ENCODE measurements at places on chromosomes 2 and 18. TPM values are rescaled to one million over a fixed set of nuclear protein-coding genes. Genes with fewer than 3 reads are reported as not detected.

DNA sequence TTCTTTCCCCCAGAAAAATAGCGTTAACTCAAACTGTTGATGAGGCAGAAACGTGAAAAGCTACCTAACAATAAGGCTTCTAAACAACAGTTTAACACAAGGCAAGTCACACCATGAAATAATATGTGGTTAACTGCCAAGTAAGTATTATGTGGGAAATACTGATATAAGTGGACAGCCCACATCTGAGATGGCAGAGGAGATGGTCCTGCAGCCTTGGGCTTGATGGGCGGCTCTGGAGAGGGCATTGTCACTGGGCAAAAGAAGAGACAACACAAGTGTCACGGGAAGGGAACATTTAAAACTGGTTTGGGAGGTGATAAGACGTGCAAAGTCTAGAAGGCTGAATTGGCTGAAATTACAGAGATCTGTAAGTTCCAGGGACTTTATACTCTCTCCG is 147.2 kb downstream of the PKP4 start:
- H3K4me1 ChIP-seq, result no peaks in the 10 kb centered on the region
- H3K27ac ChIP-seq, result no peak overlapping the region
- peaks cover 4% of the 10 kb centered on the region for H3K36me3 ChIP-seq
- DNase-seq, result no peak
- no peak overlapping the region for H3K4me3 ChIP-seq

DNA sequence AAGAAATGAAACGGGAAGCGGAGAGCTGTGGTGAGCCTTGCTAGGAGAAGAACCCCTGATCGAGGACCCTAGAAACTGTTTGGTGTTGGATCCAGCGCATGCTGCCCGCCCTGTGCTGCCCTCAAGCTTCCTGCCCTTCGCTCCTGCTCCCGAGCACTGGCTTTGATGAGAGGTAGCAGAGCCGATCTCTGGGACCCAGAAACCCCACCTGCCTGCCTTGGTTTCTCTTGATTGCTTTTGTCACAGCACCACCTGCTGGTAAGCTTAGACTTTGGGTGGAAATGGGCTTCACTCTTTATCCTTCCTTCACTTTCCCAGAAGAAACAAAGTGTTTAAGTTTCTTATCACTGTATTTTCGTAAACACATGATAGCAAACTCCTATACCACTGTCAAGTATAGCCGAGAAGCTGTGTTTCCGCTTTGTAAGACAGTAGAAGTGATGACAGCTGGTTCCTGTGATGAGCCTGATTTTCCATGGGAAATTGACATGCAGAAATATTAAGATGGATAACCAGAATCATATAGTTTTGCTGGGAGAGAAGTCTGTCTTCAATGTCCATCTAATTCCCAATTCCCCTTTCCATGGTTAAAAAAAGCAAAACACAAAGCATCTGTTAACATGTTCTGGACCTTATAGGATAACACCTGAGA is 267.4 kb downstream of the PHLPP1 start:
- no peaks in the 10 kb centered on the region for H3K36me3 ChIP-seq
- H3K4me1 ChIP-seq, result no peaks in the 10 kb centered on the region
- DNase-seq, result peak; percentile 66
- no peaks in the 10 kb centered on the region for H3K27me3 ChIP-seq
- H3K27ac ChIP-seq, result no peak overlapping the region

GRCh38 chr2:27751377-27751776 is 20.1 kb upstream of the MRPL33 start:
- H3K36me3 ChIP-seq, result peaks cover 3% of the 10 kb centered on the region
- DNase-seq, result no peak
- H3K27me3 ChIP-seq, result peaks cover 10% of the 10 kb centered on the region

- H3K27ac ChIP-seq, result no peak overlapping the region
- no peak overlapping the region for H3K4me3 ChIP-seq
- peaks cover 3% of the 10 kb centered on the region for H3K27me3 ChIP-seq
- no peak for DNase-seq
Measured at GRCh38 chr2:34102339-34102738, 503.2 kb upstream of the FAM98A start.

DNA sequence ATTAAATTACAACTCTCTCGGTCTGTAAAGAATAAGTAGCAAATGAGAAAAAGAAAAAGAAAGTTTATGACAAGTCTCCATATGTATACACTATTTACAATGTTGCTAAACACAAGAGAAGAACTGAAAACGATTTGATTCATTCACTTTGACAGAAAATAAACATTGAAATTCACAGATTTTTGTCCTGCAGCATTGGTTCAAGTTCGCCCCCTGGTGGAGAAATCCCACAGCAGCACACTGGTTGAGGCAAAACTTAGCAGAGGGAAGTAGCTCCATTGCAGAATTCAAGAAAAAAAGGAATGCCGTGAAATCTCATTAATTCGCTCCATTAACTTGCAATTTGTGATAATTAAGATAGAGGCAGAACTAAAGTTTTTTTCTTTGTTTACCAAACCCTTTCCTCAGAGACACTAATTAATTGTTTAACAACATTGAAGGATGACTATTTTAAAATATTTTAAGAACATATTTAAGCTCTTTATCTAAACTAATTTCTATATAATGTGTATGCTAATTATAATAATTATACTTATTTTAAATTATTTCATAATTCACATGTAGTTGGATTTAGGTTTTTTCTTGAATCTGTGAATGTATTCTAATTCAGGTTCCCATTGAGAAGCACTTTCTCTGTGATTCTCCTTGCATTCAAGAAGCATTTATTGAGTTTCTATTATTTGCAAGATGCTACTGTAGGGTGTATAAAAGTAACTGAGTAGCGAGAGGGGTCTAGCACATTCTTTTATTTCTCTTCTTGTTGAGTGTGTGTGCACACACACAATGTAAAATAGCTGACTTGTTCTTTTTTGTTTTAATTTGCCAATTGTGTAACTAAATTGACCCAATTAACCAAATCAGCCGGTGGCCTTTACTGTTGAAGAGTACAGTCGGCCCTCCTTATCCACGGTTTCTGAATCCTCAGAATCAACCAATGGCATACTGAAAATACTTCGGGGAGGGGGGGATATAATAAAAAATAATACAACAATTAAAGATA is 74.1 kb downstream of the COL4A3 start:
- peaks cover 6% of the 10 kb centered on the region for H3K27me3 ChIP-seq
- no peaks in the 10 kb centered on the region for H3K4me1 ChIP-seq
- DNase-seq, result peak; percentile 70
- H3K36me3 ChIP-seq, result no peaks in the 10 kb centered on the region
- no peak overlapping the region for H3K27ac ChIP-seq

DNA sequence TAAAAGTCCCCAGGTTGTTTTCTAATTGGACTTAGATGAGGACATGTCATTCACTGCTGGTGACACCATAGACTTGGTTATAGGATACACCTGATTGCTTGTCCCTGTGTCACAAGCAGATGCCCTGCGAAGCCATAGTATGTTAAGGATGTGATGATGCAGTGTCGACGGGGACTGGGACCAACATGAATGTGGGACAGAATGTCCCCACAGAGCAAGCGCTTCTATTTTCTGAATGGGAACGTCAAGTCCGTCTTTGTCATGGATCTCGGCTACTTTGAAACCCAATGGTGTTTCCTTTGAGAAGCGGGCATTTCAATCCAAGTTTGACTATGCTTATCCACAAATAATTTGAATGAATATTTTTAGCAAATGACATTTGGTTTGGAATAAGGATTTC is 2.1 kb downstream of the GCG start:
- H3K4me1 ChIP-seq, result peaks cover 4% of the 10 kb centered on the region
- no peak overlapping the region for H3K27ac ChIP-seq
- no peak overlapping the region for H3K4me3 ChIP-seq
- H3K27me3 ChIP-seq, result peaks cover 31% of the 10 kb centered on the region

RTKN gene
- total RNA-seq, result 1.6 TPM

DNA sequence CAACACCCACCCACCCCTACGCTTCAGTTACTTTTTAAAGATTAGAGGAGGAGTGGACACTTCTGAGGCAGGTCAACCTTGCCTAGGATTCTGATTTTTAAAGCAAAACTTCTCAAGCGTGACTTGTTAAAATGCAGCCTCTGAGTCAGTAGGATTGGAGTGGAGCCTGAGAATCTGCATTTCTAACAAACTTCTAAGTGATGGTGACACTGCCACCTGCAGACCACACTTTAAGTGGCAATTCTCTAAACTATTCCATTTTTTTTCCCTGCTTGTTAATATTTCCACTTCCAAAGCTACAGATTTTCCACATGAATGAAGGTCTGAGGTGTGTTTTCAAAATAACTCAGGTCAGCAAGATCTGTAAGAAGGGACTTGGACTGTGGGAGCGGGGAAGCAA is 171.1 kb upstream of the CCDC150 start:
- DNase-seq, result no peak
- no peak overlapping the region for H3K4me3 ChIP-seq
- no peak overlapping the region for H3K27ac ChIP-seq
- no peaks in the 10 kb centered on the region for H3K4me1 ChIP-seq
- H3K36me3 ChIP-seq, result no peaks in the 10 kb centered on the region

GRCh38 chr18:55268628-55269275 is 309.5 kb upstream of the CCDC68 start:
- DNase-seq, result no peak
- H3K27ac ChIP-seq, result no peak overlapping the region
- H3K27me3 ChIP-seq, result no peaks in the 10 kb centered on the region
- H3K4me3 ChIP-seq, result no peak overlapping the region
- H3K36me3 ChIP-seq, result no peaks in the 10 kb centered on the region
- no peaks in the 10 kb centered on the region for H3K4me1 ChIP-seq

DNA sequence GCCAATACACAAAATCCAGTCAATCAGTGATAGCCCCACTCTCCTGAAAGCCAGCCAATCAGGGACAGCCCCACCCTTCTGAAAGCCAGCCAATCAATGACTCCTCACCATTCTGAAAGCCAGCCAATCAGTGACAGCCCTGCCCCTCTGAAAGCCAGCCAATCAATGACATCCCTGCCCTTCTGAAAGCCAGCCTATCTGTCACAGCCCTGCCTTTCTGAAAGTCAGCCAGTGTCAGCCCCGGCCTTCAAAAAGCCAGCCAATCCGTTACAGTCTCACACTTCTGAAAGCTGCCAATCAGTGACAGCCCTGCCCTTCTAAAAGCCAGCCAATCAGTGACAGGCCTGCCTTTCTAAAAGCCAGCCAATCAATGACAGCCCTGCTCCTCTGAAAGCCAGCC is 95.9 kb upstream of the HDAC4 start:
- H3K27ac ChIP-seq, result no peak overlapping the region
- no peaks in the 10 kb centered on the region for H3K4me1 ChIP-seq
- DNase-seq, result peak; percentile 18
- H3K36me3 ChIP-seq, result peaks cover 1% of the 10 kb centered on the region
- peaks cover 2% of the 10 kb centered on the region for H3K27me3 ChIP-seq

DNA sequence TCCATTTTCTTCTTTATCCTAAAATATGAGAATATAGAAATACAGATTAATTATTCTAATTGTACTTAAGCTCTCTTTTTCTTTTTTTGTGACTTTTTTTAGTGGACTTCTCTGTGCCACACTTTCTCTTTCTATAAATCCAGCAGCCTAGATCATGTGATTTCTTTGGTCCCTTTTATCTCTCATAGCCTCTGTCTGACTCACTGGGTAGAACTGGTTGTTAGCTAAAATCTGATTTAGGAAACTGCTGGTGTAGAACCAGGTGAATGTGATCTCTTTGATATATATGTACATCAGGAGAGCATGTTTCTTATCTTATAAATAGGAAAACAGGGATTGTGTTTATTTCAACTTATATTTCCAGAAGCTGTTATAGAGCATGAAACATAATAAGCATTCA is 54.9 kb downstream of the VRK2 start:
- peaks cover 6% of the 10 kb centered on the region for H3K36me3 ChIP-seq
- DNase-seq, result no peak
- no peak overlapping the region for H3K4me3 ChIP-seq
- no peak overlapping the region for H3K27ac ChIP-seq
- no peaks in the 10 kb centered on the region for H3K27me3 ChIP-seq

- no peaks in the 10 kb centered on the region for H3K27me3 ChIP-seq
- no peaks in the 10 kb centered on the region for H3K36me3 ChIP-seq
- no peak overlapping the region for H3K27ac ChIP-seq
- H3K4me1 ChIP-seq, result peaks cover 5% of the 10 kb centered on the region
- H3K4me3 ChIP-seq, result no peak overlapping the region
Measured at GRCh38 chr18:51137026-51137729, 60.3 kb downstream of the MEX3C start.

DNA sequence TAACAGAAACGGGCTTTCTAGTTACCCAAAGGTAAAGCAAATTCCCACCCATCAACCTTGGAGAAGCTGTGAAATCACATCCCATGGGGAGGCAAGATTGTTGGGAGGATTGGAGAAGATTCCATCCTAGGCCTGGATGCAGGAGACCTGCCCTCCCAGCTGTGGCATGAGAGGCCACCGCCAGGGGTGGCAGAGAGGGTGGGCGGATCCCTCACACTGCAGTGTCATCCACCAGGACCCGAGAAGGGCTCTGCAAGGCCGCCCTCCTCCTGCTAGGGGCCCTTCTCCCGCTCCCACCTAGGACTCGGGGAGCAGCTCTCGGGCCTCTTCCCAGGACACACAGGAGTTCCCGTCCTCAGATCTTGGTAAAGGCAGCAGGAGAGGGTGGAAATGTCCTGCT is 15.5 kb upstream of the ATG16L1 start:
- DNase-seq, result no peak
- H3K27ac ChIP-seq, result no peak overlapping the region
- H3K27me3 ChIP-seq, result no peaks in the 10 kb centered on the region
- H3K4me1 ChIP-seq, result peaks cover 49% of the 10 kb centered on the region
- H3K36me3 ChIP-seq, result no peaks in the 10 kb centered on the region

GRCh38 chr2:75894170-75894569 is 183.5 kb upstream of the GCFC2 start:
- no peak for DNase-seq
- no peaks in the 10 kb centered on the region for H3K36me3 ChIP-seq
- no peaks in the 10 kb centered on the region for H3K4me1 ChIP-seq
- no peaks in the 10 kb centered on the region for H3K27me3 ChIP-seq
- H3K27ac ChIP-seq, result no peak overlapping the region
- H3K4me3 ChIP-seq, result no peak overlapping the region

DNA sequence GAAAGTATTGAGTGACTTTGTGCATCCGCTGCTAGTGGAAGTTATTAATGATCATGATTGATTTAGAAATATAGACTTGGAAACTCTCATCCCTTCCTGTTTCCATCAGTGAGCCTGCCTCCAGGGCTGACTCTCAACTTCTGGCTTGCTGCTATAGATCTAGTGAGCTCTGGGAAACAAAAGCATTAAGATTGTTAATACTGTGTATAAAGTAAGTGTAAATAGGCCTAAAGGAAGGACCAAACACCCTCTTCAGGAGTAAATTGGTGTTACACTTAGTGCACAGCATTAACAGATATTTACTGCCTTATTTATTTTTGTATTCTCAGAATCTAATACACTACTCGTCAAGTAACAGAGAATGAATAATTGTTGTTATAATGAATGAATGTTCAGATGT is 285.6 kb downstream of the THSD7B start:
- no peak for DNase-seq
- no peaks in the 10 kb centered on the region for H3K27me3 ChIP-seq
- no peaks in the 10 kb centered on the region for H3K36me3 ChIP-seq
- no peak overlapping the region for H3K4me3 ChIP-seq
- no peaks in the 10 kb centered on the region for H3K4me1 ChIP-seq
- no peak overlapping the region for H3K27ac ChIP-seq

- H3K36me3 ChIP-seq, result peaks cover 5% of the 10 kb centered on the region
- no peak overlapping the region for H3K4me3 ChIP-seq
- no peak overlapping the region for H3K27ac ChIP-seq
- no peak for DNase-seq
Measured at GRCh38 chr2:54675738-54676137, 47.7 kb upstream of the EML6 start.
